ENCODE measurements at places on chromosomes 2 and 18. TPM values are rescaled to one million over a fixed set of nuclear protein-coding genes. Genes with fewer than 3 reads are reported as not detected.

- no peak for DNase-seq
Observed at GRCh38 chr2:45586600-45586999, 24.5 kb downstream of the SRBD1 start.

GRCh38 chr2:106851087-106851874 lies 34.7 kb downstream of the ST6GAL2 start:
- DNase-seq, result no peak

- DNase-seq, result peak; percentile 9
Observed at GRCh38 chr2:143205106-143205764, 76.0 kb downstream of the ARHGAP15 start.

DNA sequence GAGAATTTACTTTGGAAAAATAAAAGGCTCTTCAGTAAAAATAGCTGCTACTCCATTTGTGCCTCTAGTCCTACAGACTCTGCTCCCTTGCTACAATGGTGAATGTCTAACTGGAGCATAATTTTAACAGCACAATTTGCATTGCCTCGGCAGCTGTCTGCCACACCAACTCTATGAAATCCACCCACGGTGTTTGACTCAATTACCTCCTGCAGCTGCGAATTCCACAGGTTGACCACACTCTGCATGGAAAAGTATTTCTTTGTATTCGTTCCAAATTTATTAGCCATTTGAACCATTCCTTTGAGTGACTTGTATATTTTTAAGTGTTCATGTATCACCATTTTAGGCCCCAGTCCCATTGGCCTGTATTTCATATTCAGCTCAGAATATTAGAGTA lies 182.1 kb upstream of the CCDC68 start:
- DNase-seq, result no peak

GRCh38 chr2:225117051-225117716 lies 74.9 kb upstream of the DOCK10 start:
- DNase-seq, result peak; percentile 10

GRCh38 chr18:60656553-60656952 lies 284.0 kb upstream of the MC4R start:
- DNase-seq, result no peak

GRCh38 chr2:121349721-121350401 lies 64.9 kb upstream of the TFCP2L1 start:
- DNase-seq, result no peak

GRCh38 chr2:23429036-23429435 lies 44.1 kb downstream of the KLHL29 start:
- no peak for DNase-seq

The RBM44 gene
- total RNA-seq, result 0.23 TPM

The GAL3ST2 gene
- total RNA-seq, result 0.37 TPM

The SLC4A5 gene
- 0.12 TPM for total RNA-seq

The PSMD1 gene
- total RNA-seq, result 88.5 TPM

The NEB gene
- total RNA-seq, result 1.2 TPM

Measured in MCF 10A (cell line).